Stimulated activated CD8-positive, alpha-beta memory T cell treated with anti-CD3 and anti-CD28 coated beads, Interleukin-4, amount 100 ng/mL, for 48 hours (primary cell): ENCODE measurements at places on chromosomes 7 and 10.

DNA sequence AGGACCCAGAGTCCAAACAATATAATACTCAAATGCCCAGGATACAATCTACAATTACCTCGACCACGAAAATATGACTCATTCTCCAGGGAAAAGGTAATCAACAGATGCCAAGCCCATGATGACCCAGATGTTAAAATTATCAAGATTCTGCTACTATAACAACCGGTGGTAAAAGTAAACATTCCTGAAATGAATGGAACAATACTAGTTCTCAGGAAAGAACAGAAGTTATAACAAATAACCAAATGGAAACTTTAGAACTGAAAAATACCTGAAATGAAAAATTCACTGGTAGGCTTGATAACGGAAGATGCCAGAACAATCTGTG lies 34.1 kb upstream of the GUSB start:
- DNase-seq = no peak

GRCh38 chr10:103840740-103841070 lies 14.7 kb downstream of the SH3PXD2A start:
- DNase-seq = no peak

- DNase-seq = no peak
Measured at GRCh38 chr10:43267811-43268210, 946 bp upstream of the RASGEF1A start.

- DNase-seq = no peak
Measured at GRCh38 chr7:27746978-27747377, 7.0 kb downstream of the TAX1BP1 start.

DNA sequence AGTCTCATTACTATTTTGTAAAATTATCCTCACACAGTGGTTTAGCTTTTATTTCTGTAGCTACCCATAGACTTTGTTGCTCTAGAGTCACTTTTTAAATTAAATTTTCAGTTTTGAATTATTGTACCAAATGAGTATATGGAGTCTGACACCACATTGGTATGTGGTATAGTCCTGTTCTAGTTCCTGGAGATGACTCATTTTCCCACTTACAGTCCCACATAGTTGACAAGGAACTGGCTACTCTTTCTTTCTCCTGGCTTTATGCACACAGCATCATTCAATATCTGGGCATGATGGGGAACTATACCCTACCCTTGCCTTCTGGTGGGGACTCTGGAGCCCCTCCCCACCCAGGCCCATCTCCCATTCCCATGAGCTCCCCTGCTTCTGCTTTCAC lies 92.6 kb upstream of the RAB11FIP2 start:
- no peak for DNase-seq
